ENCODE measurements at places on chromosomes 2 and 18.

DNA sequence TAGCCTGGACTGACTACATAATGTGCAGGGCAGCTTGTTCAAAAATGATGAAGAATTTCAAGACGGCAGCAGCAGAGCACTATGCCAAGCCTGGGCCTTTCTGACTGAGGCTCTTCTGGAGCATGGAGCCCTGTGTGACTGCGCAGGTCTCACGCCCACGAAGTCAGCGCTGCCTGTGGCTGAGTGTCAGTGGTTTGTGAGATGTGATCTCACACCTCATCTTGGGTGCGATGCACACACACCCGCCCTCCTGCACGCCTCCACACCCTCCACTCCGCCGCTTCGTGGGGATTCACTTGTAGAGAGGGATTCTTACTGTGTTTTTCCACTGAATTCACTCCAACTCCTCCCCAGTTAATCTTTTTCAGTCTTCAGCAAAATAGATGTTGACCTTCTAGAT lies 103.9 kb downstream of the VIT start:
- no peak for DNase-seq

DNA sequence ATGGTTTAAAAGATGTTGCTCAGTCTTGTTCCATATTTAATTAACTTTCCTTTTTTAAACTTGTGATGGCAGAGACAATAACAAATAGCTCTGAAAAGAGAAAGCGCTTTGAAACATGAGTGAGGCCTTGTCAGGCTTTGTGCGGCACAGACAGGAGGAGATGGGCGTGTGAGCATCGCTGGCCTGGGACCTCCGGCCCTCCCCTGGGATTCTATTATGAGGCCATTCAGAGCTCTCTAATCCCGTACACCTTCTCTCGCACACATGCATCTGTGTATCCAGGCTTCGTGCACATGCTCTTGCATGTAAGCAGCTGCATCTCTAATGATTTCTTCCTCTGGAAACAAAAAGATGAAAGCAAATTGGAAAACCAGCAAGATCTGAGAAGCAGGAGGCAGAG lies 313.7 kb downstream of the ZNF521 start:
- DNase-seq = no peak

DNA sequence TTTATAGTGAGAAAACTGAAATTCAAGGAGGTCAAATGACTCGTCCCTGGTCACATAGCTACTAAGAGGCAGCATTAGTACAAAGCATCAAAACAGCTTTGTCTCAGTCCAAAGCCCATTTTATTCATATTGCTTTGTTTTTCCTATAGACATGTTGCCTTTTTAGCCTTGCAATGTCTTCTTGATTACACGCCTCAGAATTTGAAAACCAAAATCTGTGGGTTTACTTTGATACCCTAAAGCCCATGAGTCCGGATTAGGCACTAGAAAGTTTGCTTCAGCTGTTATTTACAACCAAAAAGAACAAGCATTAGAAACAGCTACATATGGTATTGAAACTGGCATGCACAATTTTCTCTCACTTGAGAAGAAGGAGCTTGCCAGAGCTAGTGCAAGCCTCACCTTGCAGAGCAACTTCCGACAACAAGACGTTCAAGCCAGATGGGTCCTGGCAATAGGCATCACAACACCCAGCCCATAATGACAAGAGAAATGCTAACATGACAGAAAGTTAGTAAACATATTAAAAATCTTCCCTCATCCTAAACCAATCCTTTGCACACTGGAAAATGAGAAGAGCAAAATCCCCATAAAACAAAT lies 276.8 kb downstream of the RIT2 start:
- no peak for DNase-seq

- no peak for DNase-seq
Measured at GRCh38 chr2:235378246-235378645, 115.6 kb upstream of the AGAP1 start.

DNA sequence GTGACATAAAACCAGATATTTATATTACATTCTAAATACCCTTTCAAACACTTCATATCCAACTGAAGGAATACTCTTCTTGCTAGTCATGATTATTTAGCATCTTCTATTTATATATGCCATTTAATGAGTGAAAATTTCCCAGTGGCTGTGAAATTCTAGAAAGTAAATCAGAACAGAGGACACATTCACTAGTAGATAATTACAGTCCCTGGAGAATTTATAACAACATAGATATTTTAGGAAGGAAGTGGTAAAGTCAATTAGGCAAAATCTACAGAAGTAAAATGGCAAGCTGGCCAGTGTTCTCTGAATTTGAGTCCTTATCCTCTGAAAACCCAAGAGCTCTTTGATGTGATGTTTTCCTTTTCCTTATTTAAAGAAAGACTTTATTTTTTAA lies 121.8 kb downstream of the PMAIP1 start:
- no peak for DNase-seq

DNA sequence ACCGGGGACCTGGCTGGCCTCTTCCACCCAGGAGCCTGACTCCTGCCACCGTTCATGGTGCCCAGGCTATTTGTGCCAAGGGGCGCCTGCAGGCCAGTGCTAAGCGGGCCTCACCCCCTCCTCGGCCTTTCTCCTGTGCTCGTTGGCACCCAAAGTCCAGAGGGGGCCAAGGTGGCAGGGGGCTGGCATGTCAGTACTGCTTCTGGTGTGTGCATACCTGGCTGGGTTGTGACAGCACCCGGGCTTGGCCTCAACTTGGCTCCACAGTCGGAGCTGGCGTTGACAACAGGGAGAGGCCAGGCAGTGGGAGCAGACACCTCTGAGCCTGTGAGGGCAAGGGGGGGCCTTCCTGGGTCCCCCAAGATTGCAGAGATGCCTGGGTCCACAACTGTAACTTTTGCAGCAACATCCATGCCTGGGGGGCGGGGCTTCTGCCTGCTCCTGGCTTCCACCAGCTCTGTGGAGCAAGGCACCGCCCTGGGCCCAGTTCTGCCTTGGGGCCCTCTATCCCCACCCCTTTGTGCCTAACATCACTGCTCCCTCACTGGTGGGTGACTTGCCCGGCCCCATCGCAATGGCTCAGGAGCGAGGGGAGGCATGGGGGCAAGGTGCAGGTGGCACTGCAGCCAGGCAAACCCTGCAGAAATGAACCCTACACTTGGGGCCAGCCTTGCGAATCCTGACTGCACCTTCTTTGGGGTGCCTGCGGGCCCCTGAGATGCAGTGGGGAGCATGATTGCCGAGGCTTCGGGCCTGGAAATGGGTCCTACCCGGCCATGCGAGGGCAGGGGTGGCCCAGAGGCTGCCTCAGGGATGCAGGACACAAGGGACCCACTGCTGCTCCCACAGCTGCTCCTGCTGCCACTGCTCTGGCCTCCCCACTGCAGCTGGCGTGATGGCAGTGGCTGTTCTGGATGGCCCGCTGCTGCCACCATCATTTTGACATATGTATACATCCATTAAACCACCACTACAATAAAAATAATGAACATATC lies 35.9 kb downstream of the PTPN4 start:
- DNase-seq = no peak

GRCh38 chr18:75226956-75227316 lies 16.3 kb downstream of the TSHZ1 start:
- no peak for DNase-seq

GRCh38 chr2:135984199-135985017 lies 1.0 kb downstream of the DARS1 start:
- DNase-seq = no peak

DNA sequence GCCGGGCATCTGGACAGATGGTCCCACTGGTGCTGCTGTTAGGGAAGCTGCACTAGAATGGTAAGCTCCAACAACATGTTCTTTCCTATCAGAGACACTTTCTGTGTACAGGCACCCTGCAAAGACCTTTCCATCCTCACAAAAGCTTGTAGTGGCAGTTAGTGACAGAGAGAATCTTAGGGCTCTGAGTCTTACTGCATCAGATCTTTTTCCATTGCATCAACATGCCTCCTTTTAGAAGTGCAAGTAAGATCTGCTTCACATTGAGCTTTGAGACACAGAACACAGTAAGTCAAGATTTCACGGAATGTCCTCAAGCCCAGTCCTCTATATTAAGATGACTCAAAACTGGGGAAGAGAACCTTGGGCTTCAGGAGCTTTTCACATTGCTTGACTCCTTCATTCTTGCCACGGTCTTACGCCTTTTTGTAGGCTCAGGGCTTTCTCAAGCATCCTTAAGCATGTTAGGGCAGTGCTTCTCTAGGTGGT lies 52.6 kb downstream of the ARL4C start:
- no peak for DNase-seq

DNA sequence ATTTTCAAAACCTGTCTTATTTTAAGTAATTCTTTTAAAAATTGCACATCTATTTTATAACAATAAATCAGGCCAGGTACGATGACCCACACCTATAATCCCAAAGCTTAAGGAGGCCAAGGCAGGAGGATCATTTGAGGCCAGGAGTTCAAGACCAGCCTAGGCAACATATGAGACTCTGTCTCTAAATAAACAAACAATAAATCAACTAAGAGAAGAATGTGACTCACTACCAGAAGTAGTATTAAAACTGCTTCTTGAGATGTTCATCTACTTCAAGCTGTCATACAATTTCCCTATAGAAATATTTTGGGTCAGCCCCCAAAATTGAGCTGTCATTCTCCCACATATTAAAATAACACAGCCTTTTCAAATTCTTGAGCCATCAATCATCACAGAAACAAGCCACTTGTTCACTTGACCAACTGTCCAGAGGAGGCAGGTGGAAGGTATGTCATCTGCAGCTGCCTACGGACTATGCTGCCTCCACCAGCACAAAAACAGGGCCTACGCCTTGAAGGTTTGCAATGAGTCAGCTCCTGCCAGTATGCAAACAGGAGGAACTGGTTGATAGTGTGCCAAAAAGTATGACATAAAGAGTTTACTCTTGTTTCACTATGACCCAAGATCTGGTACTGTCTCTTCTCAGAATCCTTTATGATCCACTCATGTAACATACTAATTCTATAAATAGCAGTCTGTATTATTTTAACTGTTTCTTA lies 33.6 kb downstream of the KIDINS220 start:
- no peak for DNase-seq

- no peak for DNase-seq
Measured at GRCh38 chr18:64294967-64295366, 146.1 kb upstream of the LINC00305 start.

DNA sequence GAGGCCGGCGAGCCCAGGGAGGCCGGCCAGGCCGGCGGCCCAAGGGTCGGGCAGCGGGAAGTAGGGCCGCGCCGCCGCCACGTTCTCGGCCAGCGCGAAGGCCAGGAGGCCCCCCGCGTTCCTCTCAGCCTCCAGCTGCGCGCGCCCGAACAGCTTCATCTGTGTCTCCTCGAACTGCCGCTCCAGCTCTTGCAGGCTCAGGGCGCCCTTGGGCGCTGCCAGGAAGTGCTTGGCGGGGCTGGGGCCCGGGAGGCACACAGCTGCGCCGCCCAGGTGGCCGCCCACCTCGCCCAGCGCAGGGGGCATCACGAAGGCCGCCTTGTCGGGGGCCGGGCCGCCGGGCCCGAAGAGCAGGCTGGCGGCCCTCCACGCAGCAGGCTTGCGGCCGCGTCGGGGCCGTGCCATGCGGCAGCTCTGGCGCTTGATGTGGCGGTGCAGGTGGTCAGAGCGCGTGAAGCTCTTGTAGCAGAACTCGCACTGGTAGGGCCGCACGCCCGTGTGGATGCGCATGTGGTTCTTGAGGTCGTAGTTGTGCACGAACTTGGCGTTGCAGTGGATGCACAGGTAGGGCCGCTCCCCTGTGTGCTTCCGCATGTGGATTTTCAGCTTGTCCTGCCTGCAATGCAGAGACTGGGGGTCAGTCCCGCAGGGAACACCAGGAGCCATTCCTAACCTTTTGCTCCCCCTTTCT lies 99.0 kb upstream of the SMAD2 start:
- DNase-seq = no peak

- DNase-seq = no peak
Measured at GRCh38 chr2:113848758-113849415, 41.0 kb upstream of the ACTR3 start.

DNA sequence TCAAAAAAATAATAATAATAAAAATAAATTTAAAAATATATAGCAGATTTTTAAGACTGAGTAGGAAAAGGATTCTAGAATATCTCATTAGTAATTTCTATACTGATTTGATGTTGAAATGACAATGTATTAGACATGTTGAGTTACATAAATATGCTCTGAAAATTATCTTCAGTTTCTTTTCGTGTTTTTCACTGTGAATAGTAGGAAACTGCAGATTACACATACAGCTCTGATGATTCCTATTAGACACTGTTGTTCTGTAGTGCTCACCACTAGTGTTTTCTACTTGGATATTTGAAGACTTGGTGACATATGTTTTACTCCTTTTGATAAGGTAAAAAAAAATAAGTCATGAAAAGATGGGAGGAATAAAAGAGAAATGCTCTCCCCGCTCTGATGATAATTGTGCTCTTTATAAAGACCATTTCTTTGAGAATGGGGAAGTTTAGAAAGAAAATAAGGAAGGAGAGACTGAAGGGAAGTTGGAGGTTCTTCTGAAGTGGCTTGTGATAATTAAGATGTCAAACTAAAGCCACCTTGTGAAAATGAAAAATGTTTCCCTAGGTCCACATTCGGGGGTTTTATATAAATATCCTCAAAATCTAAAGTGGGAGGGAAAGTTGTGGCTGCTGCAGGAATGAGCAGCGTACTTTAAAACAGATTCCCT lies 52.9 kb downstream of the SLC9A2 start:
- DNase-seq = no peak

GRCh38 chr18:67875944-67876343 lies 359.4 kb upstream of the DSEL start:
- no peak for DNase-seq

DNA sequence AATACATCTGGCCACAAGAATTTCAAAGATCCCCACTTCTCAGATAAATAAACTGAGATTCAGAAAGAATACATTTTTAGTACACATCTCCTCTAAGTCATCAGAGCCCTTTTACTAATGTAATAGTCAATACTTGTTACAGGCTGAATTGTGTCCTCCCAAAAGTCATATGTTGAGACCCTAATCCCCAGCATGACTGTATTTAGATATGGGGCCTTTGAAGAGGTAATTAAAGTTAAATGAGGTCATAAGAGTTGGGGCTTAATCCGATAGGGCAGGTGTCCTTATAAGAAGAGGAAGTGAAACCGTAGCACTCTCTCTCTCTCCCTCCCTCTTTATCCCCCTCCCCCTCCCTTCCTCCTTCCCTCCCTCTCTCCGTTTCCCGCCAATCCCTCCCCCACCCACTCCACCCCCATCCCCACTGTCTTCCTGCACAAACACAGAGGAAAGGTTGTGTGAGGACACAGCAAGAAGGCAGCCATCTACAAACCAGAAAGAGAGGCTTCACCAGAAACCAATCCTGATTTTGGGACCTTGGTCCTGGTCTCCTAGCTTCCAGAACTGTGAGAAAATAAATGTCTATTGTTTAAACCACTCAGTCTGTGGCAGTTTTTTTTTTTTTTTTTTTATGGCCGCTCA lies 66.6 kb upstream of the ZNF397 start:
- DNase-seq = no peak

DNA sequence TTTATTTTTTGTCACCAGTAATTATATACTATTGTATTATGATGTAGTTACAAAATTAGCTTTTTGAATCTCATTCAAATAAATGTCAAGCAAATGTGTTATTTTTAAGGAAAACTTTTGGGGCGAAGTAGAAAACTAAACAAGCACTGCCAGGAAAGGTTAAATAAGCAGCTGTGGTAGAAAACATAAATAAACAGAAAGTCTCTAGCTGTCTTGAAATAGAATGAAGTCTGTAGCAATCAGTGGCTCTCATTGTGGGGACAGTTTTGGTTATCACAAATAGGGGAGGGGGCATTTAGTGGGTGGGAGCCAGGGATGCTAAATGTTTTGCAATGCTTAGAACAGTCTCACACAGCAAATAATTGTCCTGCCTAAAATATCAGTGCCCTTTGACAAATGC lies 3.4 kb downstream of the INSIG2 start:
- DNase-seq = no peak

GRCh38 chr2:13005761-13006335 lies 289.1 kb downstream of the TRIB2 start:
- DNase-seq = no peak
